Epithelial cell of proximal tubule (primary cell): ENCODE measurements at places on chromosomes 11 and 22. TPM values are rescaled to one million over a fixed set of nuclear protein-coding genes. Genes with fewer than 3 reads are reported as not detected.

GRCh38 chr22:42376711-42377554 is 55.3 kb downstream of the NFAM1 start:
- peak; percentile 52 for DNase-seq

GRCh38 chr11:57135020-57135751 is 46.6 kb upstream of the LRRC55 start:
- DNase-seq = no peak

Gene ANO1
- total RNA-seq = 0.07 and 1.2 TPM in 2 replicates

- DNase-seq = peak; percentile 29
These were observed 96.3 kb downstream of the SWAP70 start for GRCh38 chr11:9760193-9760575.

Gene UPK2
- 0.14 TPM in 1 of 2 replicates, not detected in the other for total RNA-seq

DNA sequence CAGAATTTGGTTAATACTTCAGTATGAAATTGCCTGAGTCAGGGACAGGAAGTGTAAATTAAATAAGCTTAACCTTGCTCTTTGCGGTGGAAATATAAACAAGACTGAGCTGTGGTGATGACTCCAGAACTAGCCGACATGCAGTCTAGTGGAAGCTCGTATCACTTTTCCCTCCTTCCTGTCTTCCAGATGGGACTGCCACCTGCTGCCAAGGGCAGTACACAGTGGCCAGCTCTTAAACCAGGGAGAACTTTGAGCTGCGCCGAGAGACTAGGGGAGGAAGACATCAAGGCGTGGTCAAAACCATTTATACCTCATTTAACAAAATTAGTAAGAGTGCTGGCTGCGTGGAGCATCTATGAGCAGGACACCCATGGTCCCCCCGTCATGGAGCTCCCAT is 31.3 kb upstream of the CTTN start:
- no peak for DNase-seq

Gene RASD2
- 0.07 and 0.12 TPM in 2 replicates for total RNA-seq

DNA sequence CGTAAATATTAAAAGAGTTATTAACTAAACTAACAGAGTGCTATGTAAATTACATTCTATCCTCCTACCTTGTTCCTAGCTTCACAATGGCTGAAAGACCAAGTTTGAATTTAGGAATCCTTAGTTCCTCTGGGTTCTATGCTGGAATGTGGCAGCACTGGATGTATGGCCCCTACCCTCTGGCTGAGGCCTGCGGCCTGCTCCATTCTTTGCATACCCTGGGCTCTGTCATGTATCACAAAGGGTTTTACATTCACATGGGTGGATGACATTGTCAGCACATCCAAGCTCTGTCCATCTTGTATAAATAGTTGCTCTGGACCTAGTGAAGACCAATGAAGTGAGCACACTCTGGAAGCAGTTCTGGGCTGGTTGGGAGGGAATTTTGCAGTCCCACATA is 54.5 kb downstream of the AASDHPPT start:
- no peak for DNase-seq

GRCh38 chr11:82854242-82854641 is 46.0 kb downstream of the PRCP start:
- DNase-seq = no peak

- DNase-seq = no peak
These were observed 62.8 kb downstream of the LRRC74B start for GRCh38 chr22:21108379-21109115.

Gene OVCH2
- total RNA-seq = not detected in 2 replicates

Gene ROBO4
- total RNA-seq = 1.4 and 1.9 TPM in 2 replicates

GRCh38 chr11:124176925-124177715 is 6.0 kb upstream of the OR10D3 start:
- DNase-seq = no peak

Gene OR6A2
- 0.07 TPM in 1 of 2 replicates, not detected in the other for total RNA-seq

Gene RELT
- 9.1 and 12.1 TPM in 2 replicates for total RNA-seq

- no peak for DNase-seq
These were observed 118.7 kb upstream of the E2F8 start for GRCh38 chr11:19359221-19360000.

DNA sequence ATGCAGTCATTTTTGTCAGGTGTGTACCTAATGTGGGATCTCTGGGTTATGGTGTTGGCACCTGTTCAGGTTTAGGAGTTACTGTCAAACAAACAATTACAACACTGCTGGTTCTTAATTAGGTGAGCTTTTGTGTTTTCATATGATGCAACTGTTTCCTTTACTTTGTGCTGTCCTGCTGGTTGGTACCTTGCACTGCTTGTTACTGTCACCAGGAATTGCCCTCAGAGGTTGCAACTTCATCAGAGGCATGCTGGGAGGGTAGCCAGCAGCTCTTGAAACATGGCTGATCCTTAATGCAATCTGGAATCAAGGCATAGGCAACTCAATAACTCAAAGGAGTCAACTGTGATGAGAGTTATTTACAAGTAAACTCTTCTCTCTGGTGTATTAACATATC is 400.3 kb downstream of the MIAT start:
- DNase-seq = no peak

DNA sequence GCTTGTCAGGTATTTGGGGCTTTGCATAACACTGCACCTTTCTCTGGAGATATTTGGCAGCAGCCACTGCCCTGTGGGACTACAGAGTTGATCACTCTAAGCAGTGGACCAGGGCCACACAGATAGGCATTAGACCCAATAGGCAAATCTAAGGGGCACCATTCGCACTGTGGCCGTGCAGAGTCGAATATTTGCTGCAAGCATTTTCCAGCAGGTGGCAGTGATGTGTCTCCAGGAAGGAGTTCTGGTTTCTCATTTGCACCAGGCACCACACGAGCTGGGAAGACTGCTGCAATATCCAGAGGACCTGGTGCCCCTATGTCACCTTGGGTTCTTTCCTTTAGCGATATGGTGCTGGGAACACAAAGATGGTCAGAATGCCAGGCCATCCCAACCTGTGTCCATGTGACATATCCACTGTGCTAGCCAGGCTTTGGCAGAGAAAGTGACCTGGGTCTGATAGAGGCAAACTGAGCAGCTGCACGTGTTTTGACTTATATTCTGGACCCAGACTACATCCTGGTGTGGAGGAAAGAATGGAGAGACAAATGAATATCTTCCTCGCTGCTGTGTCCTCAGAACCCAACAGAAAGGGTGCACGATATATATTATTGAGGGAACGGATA is 318.7 kb downstream of the BUD13 start:
- no peak for DNase-seq

DNA sequence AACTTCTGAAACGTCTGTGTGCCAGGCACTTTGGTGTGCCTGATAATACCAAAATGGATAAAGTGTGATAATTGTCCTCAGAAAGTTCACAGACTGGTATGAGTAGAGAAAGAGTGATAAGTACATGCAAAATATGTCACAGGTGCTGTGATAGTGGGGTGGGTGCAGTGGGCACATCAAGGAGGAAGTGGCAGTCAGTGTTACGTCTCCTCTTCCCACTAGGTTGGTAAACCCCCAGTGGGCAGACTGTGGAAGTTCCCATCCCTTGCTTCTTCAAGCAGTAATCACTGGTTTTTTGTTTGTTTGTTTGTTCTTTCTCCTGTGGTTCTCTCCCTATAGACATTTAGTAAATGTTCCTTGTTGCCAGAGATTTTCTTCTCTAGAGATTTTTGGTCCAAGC is 5.4 kb downstream of the RNF121 start:
- no peak for DNase-seq

DNA sequence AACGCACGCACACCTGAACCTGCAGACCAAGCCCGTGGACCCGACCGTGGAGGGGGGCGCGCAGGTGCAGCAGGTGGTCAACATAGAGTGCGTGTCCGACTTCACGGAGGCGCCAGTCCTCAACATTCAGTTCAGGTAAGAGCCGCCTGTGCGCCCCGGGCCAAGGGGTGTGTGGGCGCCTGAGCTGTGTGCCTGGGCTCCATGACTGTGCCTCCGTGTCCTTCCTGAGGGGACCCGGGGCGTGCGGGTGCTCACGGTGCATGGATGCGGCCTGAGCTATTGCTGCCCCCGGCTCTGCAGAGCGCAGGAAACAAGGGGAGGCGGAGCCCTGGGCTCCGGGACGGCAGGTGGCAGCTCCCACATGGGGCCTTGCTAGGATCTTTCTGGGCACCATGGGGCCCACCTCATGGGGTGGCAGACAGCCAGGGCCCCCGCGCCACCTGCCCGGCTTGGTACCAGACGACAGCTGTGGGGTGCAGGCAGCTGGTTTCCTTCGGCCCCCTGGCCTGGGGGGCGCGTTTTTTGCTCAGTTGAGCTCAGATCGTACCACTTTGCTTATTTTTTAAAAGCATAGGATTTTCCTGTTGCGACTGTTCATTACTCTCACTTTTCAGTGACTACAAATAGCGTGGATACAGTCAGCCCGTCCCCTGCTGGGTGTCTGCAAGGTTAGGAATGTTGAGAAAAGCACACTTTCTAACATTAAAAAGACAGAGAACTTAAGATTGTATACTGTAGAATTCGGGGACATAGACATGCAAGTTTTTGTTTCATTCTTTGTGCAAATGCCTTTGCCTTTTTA is 28.3 kb downstream of the MUC6 start:
- DNase-seq = no peak

DNA sequence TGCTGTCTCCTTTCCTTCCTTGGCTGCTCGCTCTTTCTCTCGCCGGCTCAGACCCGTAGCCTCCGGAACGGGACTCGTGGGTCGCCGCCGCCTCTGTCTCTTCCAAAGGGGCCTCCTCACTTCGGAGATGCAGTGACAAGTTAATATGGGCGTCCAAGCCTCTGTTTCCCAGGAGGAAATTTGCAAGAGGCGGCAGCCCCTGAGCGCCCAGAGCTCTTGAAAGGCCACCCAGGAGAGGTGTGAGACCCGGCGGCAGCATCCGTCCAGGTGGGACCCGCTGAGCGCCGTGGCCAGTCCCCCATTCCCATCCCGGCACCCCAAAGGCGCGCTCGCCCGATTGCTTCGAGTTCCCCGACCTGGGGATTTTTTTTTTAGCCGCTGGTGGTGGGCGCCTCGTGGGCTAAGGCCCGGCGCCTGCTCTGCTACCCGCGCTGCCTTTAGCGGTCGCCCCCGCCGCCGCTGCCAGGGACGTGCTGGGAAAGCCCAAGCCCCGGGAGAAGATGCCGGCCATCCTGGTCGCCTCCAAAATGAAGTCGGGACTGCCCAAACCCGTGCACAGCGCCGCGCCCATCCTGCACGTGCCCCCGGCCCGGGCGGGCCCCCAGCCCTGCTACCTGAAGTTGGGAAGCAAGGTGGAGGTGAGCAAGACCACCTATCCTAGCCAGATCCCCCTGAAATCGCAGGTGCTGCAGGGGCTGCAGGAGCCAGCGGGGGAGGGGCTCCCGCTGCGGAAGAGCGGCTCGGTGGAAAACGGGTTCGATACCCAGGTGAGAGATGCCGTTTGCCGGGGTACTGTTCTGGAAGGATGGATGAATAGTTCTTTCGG is 772 bp downstream of the NAV2 start:
- no peak for DNase-seq

DNA sequence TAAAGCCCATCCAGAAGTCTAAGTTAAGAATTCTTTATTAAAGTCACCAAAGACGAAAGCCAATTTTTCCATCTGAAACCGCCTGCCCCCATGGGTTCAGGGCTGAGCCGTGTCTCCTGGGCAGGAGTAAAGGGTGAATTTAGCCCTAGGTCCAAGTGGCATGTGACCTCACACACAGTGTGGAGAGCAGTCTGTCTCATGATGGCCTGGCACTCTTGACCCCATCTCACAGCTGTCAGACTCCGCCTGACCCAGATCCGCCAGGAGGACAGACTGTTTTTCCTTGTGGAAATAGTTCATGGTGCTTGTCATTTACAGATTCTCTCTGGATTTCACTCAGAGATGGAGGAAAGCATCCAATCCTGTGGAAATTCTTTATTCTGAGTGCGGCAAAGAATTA is 109.7 kb downstream of the GALNT18 start:
- no peak for DNase-seq

DNA sequence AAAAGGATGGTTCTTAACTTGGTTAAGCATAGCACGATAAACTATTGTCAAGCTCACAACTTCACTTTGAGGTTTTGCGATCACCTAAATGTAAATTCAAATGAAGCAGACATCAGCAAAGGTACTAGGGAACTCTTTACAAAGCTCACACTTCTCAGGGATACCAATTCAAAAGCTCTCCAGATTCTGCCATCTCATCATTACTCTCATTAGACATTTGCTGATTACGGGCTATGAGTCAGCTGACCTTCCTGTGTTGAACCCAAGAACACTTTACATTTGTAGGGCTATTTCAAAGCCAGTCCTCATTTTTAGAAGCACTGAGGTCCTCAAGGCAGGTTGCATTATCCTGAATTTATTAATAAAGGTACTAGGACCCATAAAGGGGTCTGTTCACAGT is 28.4 kb upstream of the IZUMO1R start:
- no peak for DNase-seq

GRCh38 chr11:27280140-27280539 is 82.9 kb downstream of the CCDC34 start:
- DNase-seq = no peak

Gene TMPRSS5
- 0.07 and 0.63 TPM in 2 replicates for total RNA-seq

- DNase-seq = no peak
These were observed 77.3 kb downstream of the SLC17A6 start for GRCh38 chr11:22415476-22415875.

Gene GAB4
- total RNA-seq = not detected in 2 replicates

Gene NLRP14
- total RNA-seq = 0.23 TPM in 1 of 2 replicates, not detected in the other

- DNase-seq = no peak
These were observed 88.8 kb downstream of the MRTFA start for GRCh38 chr22:40547729-40548143.

DNA sequence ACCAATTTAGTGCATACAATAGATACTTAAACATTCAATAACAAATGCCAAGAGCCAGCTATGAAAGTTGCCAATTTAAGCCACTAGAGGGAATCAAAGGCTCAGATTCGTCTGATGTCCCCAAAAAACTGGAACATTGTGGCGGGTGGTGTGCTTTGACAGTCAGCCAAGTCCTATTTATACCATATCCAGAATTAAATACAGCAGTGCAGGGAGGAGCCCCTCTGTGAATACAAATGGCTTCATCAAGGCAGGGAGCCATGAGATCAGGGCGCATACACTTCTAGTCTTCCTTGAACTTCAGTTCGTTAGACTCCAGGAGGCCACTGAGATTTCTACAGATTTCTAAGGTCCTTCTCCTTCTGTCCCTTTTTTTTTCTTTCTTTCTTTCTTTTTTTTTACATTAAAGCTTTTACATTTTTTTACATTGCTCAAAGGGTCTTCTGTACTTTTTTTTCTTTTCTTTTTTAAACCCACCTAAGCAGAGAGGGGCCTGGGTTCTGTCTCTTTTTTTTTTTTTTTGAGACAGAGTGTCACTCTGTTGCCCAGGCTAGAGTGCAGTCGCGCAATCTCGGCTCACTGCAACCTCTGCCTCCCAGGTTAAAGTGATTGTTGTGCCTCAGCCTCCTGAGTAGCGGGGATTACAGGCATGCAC is 41.5 kb upstream of the HSPA8 start:
- DNase-seq = no peak
